ENCODE measurements at places on chromosomes 4 and X. TPM values are rescaled to one million over a fixed set of nuclear protein-coding genes. Genes with fewer than 3 reads are reported as not detected.
A peak's percentile ranks its signal among the peaks of the same experiment; 100 is the strongest.

GRCh38 chr4:38088321-38088720, 128.1 kb downstream of the PTTG2 start:
- H3K27me3 ChIP-seq: no peaks in the 10 kb centered on the region
- no peak overlapping the region for H3K4me3 ChIP-seq
- peaks cover 12% of the 10 kb centered on the region for H3K36me3 ChIP-seq
- no peak for DNase-seq

- no peaks in the 10 kb centered on the region for H3K4me1 ChIP-seq
- H3K27me3 ChIP-seq: no peaks in the 10 kb centered on the region
- DNase-seq: no peak
- H3K27ac ChIP-seq: no peak overlapping the region
Measured at GRCh38 chr4:8324640-8325239, 55.2 kb downstream of the HTRA3 start.

DNA sequence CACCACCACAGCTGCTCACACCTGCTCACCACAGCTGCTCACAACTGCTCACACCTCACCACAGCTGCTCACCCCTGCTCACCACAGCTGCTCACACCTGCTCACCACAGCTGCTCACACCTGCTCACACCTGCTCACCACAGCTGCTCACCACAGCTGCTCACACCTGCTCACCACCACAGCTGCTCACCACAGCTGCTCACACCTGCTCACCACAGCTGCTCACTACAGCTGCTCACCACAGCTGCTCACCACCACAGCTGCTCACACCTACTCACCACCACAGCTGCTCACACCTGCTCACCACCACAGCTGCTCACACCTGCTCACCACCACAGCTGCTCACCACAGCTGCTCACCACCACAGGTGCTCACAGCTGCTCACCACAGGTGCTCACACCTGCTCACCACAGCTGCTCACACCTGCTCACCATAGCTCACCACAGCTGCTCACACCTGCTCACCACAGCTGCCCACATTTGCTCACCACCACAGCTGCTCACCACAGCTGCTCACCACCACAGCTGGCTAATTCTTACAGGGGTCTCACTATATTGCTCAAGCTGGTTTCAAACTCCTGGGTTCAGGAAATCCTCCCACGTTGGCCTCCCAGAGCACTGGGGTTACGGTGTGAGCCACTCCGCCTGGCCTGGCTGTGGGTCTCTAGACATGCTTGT, 30.4 kb upstream of the CPLX1 start:
- no peak overlapping the region for H3K4me3 ChIP-seq
- peak overlapping the region; percentile 70 for H3K27ac ChIP-seq
- peaks cover 10% of the 10 kb centered on the region for H3K4me1 ChIP-seq
- H3K27me3 ChIP-seq: no peaks in the 10 kb centered on the region
- peaks cover 92% of the 10 kb centered on the region for H3K36me3 ChIP-seq

DNA sequence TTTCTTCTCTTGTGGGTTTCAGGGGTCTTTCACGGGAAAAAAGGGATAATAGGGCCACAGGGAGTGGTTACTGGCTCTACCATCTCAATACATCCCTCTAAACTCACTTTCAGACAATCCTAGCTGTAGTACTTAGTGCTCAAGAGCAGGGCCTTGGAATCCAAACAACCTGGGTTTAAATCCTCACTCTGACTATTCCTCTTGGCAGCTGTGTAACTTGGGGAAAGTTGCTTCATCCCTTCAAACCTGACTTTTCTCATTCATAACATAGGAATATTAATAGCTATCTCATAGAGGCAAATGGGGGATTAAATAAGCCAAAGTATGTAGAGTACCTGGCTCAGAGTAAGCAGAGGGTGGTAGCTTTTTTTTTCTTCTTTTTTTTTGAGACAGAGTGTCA, 32.4 kb downstream of the CCNG2 start:
- no peak overlapping the region for H3K4me3 ChIP-seq
- peaks cover 13% of the 10 kb centered on the region for H3K4me1 ChIP-seq
- H3K27me3 ChIP-seq: no peaks in the 10 kb centered on the region
- H3K27ac ChIP-seq: no peak overlapping the region

MTTP gene
- polyA plus RNA-seq: 0.12 TPM

GRCh38 chr4:160810424-160810823, 1353.4 kb downstream of the FSTL5 start:
- H3K4me3 ChIP-seq: no peak overlapping the region
- DNase-seq: no peak
- no peak overlapping the region for H3K27ac ChIP-seq
- H3K27me3 ChIP-seq: no peaks in the 10 kb centered on the region
- H3K4me1 ChIP-seq: no peaks in the 10 kb centered on the region
- no peaks in the 10 kb centered on the region for H3K36me3 ChIP-seq

Measured in spleen (tissue), 13 donors.